Caco-2 (cell line): ENCODE measurements at places on chromosomes 2 and 18. TPM values are rescaled to one million over a fixed set of nuclear protein-coding genes. Genes with fewer than 3 reads are reported as not detected.

DNA sequence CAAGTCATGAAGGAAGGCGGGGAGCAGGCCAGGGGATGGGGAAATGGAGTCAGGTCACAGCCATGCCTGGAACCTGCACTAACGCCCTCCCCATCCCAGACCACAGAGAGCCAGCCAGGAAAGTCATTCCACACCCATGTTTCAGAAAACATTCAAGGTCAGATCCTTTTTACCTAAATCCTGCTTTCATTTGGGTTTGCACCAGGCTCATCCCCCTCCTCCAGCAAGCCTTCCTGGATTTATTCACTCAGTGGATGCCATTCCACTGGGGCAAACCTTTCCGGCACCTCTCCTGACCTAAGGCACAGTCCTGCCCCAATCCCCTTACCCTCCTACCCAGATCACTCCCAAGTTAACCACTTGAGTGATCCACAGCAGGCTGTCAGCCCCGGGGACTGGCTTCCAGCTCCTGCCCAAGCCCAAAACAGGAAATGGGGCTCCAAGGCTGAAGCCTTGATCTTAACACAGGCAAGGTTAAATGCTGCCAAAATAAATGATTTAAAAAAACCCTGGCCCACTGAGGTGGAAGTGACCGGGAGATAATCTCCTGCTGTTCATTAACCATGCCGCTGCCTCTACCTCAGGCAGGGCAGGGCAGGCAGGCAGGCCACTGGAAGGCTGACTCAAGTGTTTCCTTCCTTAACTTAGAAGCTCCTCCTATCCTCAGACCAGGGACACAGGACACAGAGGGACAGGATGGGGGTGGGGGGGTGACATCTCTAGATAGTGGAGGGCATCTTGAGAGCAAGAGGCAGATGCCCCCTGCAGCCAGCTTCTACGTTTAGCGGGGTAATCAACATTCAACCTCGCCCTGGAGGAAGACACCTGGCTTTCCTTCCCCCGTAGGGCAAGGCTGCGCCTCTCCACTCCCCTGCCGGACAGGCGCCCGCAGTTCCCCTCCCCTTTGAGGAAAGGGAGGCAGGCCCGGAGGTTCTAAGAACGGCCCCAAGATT, 1.4 kb downstream of the RAB11FIP5 start:
- H3K36me3 ChIP-seq: no peaks in the 10 kb centered on the region; the same call in 1 of the 2 replicates
- peaks cover 13% of the 10 kb centered on the region for H3K4me1 ChIP-seq
- peak; percentile 63 for DNase-seq
- H3K27me3 ChIP-seq: no peaks in the 10 kb centered on the region; the same call in 1 of the 2 replicates

DNA sequence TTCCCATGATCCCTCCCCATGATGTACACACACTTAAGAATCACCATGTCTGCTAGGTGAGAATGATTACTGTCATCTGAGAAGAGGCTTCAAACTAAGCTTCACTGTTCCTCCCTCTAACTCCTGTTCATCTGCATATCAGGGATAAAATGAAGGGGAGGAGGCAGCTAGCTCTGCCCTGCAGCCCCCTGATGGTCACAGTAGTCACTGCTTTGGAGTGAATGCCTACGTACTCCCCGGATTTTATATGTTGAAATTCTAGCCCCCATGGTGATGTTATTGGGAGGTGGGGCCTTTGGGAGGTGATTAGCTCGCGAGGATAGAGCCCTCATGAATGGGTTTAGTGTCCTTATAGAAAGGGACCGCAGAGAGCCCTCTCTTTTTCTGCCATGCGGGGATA, 156.4 kb downstream of the NCKAP5 start:
- H3K36me3 ChIP-seq: no peaks in the 10 kb centered on the region
- no peak overlapping the region for H3K4me3 ChIP-seq
- no peaks in the 10 kb centered on the region for H3K27me3 ChIP-seq

DNA sequence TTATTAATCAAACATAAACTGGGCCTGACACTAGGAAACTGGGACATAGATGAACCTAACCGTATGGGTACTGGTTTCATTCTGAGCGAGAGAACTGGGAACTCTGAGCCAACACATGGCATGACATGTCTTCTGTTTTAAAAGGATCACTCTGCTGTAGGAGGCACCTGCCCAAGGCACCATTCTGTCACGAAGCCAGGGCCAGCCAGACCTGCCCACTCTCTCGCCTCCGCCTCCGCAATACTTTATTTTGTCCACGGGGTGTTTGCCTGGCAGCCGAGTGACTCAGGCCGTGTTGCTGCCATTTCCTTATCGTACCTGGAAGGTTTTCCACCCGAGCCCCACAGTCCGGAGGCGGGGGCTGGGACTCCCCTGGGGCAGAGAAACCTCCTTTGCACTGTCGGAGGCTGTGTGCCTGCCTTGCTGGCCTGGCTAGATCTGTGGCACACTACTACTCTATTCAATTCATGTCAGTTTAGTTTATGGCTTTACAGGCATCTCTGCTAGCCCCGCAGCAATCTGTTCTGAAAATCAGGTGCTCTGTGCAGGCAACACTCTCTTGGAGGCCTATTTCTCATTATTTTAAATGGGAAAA, 120.4 kb upstream of the ACKR3 start:
- no peak overlapping the region for H3K27ac ChIP-seq
- H3K4me3 ChIP-seq: no peak overlapping the region
- no peaks in the 10 kb centered on the region for H3K27me3 ChIP-seq
- H3K36me3 ChIP-seq: no peaks in the 10 kb centered on the region
- DNase-seq: no peak

DNA sequence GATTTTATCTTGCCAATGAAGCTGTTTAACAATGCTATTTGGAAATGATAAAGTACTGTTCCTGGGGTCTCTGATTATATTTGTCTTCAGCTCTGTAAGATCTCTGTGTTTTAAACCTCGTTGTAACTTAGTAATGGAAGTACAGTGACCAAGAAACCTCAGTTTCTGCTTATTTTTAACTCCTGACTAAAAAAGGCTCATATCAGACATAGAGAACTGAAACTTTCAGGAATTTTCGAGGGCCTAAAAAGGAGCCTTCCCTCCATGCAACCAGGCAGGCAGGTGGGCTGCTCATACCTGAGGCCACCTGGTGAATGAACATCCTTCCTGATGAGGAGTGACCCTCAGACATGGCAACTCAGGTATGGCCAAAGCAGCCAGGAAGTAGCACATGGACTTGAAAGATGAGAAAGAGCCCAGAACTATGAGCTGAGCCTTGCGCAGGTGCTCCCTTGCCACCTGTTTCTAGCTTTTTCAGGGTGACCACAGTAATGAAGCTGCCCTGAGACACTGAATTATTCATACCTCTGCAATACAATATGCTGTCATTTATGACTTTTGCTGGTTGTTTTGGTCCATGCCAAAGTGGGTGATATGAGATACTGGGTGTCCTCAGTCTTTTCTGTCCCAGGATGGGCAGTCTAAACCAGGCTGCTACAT, 23.9 kb downstream of the MYO3B start:
- H3K27ac ChIP-seq: no peak overlapping the region
- no peaks in the 10 kb centered on the region for H3K4me1 ChIP-seq
- no peak for DNase-seq
- no peaks in the 10 kb centered on the region for H3K27me3 ChIP-seq

Gene EFEMP1
- total RNA-seq: not detected in 2 replicates

Gene LIMS4
- 2.4 and 2.5 TPM in 2 replicates for total RNA-seq

Gene MYO3B
- total RNA-seq: 0.09 and 0.21 TPM in 2 replicates

Gene ZNF396
- total RNA-seq: 0.35 and 0.61 TPM in 2 replicates
